Progenitor cell of endocrine pancreas (in vitro differentiated cells): ENCODE measurements at places on chromosomes 16 and 17. TPM values are rescaled to one million over a fixed set of nuclear protein-coding genes. Genes with fewer than 3 reads are reported as not detected.
A peak's percentile ranks its signal among the peaks of the same experiment; 100 is the strongest.

- no peaks in the 10 kb centered on the region for H3K36me3 ChIP-seq
- peak overlapping the region; percentile 58 for H3K4me3 ChIP-seq
- H3K27ac ChIP-seq, result no peak overlapping the region
- peaks cover 57% of the 10 kb centered on the region for H3K27me3 ChIP-seq
- peaks cover 3% of the 10 kb centered on the region for H3K4me1 ChIP-seq
Measured at GRCh38 chr17:21375162-21375560, 996 bp upstream of the KCNJ12 start.

DNA sequence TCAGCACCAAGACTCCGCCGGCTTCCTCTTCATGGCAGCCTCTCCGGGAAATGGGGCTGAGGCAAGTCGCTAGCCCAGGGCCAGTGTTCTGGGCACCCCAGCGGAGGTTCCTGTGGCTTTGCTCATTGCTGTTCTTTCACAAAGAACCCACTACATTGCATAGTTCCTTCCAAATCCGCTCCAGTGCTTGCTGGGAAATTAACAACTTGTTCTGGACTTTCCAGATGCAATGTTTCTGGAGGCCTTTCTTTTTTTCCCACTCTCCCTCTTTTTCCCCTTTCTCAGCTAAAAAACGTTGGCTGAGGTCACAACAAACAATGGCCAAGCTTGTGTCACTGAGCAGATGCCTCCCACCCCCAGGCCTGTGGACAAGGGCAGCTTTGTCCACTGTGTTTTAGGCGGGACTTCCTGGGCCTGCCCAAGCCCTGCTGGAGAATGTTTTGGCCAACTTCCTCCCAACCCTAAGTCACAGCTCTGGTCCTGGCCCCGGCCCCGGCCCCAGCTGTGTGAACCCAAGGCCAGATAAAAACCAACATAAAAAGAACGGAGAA is 131.5 kb upstream of the RCVRN start:
- peaks cover 8% of the 10 kb centered on the region for H3K27me3 ChIP-seq
- no peaks in the 10 kb centered on the region for H3K36me3 ChIP-seq
- DNase-seq, result no peak
- H3K4me1 ChIP-seq, result peaks cover 8% of the 10 kb centered on the region
- peak overlapping the region; percentile 36 for H3K27ac ChIP-seq
- H3K4me3 ChIP-seq, result no peak overlapping the region

DNA sequence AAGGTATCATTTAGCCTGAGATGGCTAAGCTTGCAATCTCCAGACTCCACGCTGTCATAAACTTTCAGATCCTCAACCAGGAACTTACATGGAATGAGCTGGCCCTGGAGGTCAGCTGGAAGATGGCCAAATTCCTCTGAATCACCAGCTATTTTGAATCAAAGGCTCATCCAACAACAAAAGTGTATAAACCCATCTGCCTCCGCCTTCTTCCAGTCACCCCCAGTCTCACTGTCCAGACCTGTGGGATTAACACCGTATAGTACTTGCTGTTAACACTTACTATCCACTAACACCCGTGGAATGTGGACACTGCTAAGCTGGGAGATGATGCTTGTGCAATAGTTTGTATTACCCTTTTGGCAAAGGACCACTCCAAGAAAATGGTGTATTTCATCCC is 1.9 kb upstream of the LCMT1 start:
- DNase-seq, result no peak
- peaks cover 23% of the 10 kb centered on the region for H3K4me1 ChIP-seq
- no peak overlapping the region for H3K27ac ChIP-seq

Gene GSDMA
- total RNA-seq, result not detected in 2 replicates

DNA sequence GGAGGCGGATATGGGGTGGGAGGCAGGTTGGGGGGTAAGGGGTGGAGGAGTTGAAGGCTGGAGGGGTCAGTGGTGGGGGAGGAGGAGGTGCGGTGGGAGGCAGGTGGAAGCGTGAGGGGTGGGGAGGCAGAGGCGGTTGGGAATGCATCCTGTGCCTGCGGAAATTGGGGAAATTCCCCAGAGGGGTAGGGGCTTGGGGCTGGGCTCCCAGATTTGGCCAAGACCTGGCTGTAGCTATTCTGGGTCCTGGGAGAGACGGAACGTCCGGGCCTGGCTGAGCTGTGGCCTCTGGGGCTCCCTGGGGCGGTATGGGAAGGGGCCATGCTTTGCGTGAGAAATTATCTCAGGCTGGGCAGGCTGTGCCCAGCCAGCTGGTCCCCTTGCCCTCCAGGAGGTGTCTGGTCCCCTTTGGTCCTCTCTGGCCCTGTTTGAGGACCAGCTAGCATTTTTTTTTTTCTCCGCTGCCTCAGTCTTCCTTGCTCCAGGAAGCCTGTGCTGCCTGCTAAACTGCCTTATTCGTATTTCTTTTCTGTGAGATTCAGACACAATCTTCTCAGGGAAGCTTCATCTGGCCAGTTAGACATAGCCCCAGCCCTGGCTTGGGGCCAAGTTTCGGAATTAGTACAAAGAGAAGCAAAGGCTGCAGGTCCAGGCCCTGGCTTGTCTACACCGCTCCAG is 7.3 kb upstream of the TRPV2 start:
- H3K27me3 ChIP-seq, result peaks cover 6% of the 10 kb centered on the region
- no peaks in the 10 kb centered on the region for H3K36me3 ChIP-seq
- DNase-seq, result no peak
- no peak overlapping the region for H3K27ac ChIP-seq

GRCh38 chr16:88870608-88871348 is 4.3 kb upstream of the PABPN1L start:
- H3K36me3 ChIP-seq, result no peaks in the 10 kb centered on the region
- H3K27me3 ChIP-seq, result peaks cover 3% of the 10 kb centered on the region
- DNase-seq, result no peak
- H3K4me3 ChIP-seq, result no peak overlapping the region

Gene TBKBP1
- total RNA-seq, result 21.7 and 23.2 TPM in 2 replicates

Gene HEATR3
- total RNA-seq, result 18.1 and 19.6 TPM in 2 replicates

Gene HID1
- 94.2 and 101 TPM in 2 replicates for total RNA-seq

Gene CHP2
- not detected in 2 replicates for total RNA-seq

GRCh38 chr17:2707721-2708584 is 3.6 kb downstream of the CLUH start:
- no peak for DNase-seq
- H3K4me3 ChIP-seq, result no peak overlapping the region
- H3K36me3 ChIP-seq, result no peaks in the 10 kb centered on the region
- H3K27ac ChIP-seq, result no peak overlapping the region
- peaks cover 6% of the 10 kb centered on the region for H3K27me3 ChIP-seq
- H3K4me1 ChIP-seq, result peaks cover 24% of the 10 kb centered on the region

Gene RANGRF
- 31.2 and 33.6 TPM in 2 replicates for total RNA-seq

DNA sequence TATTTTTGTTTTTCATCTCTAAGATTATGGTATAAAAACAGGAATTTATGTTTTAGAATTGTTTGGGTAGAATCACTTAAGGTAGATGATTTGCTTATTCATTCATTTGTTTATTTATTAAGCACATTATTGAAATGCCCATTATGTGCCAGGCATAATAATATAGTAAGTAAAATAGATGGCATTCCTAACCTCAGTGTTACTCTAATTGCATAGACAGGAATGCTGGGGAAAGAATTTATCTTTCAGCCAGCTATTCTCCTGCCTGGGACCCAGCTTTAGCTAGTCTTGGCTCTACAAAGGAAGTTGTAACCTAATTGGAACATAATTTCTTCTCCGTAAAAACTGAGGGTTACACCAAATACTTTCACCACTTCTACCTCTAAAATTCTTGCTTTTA is 44.6 kb downstream of the NFAT5 start:
- H3K36me3 ChIP-seq, result peaks cover 11% of the 10 kb centered on the region
- DNase-seq, result no peak
- peaks cover 14% of the 10 kb centered on the region for H3K4me1 ChIP-seq

DNA sequence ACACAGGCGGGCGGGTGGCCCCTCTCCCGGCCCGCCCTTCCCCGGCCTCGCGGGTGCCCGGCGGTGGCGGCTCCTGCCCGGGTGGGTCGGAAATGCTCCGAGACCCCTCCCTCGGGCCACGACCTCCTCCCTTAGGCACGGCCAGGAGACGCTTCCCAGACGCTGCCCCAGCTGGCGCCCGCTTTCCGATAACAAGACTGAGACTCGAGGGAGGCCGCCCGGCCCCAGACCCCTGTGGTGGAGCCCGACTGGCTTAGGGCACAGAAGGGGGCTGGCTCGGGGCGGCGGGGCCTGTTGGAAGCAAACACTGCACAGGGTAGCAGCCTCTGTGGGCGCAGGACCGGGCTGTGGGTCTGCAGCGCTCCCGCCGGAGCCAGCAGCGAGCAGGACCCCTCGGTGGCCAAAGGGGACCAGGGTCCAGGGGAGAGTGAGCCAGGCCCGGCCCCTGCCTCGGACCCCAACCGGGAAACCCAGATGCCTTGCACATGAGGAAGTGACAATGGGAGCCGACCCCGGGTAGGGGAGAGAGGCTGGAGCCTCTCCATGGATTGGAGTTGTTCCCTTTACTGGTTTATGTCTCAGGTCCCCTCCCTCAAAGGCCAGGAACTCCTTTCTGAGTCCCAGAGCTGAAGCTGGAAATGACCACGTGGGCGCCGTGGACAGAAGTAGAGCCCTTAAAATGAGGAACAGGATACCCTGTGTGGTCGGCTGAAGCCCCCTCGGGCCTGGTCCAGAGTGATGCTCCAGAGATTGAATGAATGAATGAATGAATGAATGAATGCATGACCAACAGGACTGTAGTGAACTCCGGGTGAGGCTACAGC is 19.8 kb upstream of the ADCY7 start:
- DNase-seq, result peak; percentile 54
- peaks cover 6% of the 10 kb centered on the region for H3K4me1 ChIP-seq
- H3K36me3 ChIP-seq, result no peaks in the 10 kb centered on the region
- H3K27ac ChIP-seq, result no peak overlapping the region
- peaks cover 8% of the 10 kb centered on the region for H3K27me3 ChIP-seq
